Right kidney (tissue), 9 donors: ENCODE measurements at places on chromosomes 2 and 18.

DNA sequence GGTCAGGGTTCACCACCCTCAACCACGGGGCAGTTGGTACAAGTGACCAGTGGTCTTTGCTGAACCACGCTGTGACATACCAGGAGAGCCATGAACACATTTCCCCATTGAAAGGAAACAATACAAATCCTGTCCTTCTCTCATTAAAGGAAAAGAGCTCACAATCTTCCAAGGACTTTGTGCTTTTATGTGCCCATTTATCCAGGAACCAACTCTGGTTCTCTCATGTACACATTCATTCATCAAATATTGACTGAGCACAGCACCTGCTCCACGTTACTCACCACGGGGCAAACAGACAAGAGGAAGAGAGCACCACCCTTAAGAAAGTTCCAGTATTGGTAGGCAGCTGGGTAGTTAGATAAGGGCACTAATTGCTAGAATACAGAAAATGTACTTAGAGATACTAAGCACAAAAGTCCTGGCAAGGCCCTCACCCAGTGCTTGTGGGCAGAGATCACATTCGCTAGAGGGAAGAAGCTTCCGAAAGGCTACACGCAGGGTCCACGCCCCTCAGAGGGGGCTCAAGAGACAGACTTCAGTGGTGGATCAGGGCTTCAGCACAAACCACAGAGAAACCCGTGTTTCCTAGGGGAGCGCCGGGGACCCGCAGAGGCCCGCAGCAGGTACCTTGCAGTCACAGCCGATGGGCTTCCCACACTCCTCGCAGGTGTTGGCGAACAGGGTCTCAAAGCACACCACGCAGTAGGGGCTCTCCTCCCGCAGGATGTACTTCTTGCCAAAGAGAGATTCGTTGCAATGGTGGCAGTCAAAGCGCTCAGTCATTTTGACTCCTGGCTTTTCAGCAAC, 12.9 kb downstream of the FHL2 start:
- DNase-seq, result no peak

DNA sequence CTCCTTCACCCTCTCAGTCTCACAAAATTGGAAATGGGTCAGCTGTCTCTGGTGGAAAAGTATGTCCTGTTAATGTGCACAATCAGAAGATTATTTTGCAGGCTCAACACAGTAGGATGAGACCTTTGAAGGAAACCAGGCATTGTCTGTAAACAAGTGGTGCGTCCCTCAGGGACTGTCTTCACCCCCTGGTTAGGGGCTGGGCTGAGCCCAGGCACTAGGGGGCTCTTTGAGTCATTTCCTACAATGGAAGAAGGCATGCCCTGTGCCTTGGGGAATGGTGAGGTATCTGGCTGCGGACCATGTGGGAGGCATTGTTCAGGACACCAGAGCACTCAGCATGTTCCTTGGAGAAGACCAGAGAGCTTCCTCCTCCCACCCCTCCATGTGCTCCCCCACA, 26.8 kb downstream of the PKDCC start:
- no peak for DNase-seq

DNA sequence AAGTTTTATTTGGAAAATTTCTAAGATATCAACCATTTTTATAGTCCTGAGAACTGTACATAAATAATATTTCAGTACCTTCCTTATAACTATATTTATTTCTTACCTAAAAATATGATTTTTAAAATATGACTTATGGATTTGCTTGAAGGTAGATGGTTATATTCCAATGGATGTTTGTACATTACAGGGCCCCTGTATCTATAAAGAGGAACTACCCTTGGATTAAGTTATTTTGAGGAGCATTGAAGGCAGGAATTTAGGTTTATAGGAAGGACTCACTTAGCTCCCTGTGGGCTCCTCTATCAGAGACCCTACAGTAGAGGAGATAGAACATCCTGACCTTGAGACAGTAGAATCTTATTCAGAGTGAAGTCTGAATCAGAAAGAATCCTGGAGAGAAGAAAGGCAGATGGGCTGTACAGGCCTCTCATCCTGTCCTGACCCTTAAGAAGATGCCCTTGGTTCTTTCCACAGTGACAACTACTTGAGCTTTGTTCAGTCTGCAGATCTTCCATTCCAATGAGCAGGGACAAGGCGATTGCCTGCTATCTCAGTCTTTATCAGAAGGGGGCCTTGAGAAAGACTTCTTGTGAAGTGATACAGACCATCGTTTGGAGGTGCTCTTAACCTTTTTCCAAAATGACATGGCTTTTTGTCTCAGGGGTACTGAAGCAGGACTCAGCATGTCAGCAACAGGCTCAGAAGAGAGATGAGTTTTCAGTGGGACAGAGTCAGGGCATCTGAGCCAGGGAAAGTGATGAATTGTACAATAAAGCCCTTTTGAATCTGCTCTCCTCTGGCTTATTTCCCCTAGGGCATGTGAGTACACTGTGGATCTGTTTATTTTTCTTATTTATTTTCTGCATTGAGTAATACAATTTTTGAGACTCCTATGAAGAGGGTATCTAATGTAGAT, 20.9 kb downstream of the OXER1 start:
- DNase-seq, result no peak

DNA sequence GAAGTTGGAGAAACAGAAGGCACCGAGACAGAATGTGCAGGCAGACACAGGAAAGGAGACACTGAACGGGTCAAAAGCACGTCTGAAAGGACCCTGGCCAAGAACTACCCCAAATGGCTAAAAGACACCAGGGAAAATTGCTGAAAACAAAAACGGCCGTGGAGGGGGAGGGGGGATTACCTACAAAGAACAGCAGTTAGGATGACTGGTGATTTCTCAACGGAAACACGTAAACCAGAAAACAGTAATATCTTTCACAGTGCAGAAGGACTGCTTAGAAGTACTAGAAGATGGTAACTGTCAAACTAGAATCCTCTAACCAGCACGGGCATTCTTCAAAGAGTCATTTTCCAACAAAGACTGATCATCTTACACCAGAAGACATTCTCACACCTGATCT, 142.6 kb downstream of the HDAC4 start:
- DNase-seq, result no peak

DNA sequence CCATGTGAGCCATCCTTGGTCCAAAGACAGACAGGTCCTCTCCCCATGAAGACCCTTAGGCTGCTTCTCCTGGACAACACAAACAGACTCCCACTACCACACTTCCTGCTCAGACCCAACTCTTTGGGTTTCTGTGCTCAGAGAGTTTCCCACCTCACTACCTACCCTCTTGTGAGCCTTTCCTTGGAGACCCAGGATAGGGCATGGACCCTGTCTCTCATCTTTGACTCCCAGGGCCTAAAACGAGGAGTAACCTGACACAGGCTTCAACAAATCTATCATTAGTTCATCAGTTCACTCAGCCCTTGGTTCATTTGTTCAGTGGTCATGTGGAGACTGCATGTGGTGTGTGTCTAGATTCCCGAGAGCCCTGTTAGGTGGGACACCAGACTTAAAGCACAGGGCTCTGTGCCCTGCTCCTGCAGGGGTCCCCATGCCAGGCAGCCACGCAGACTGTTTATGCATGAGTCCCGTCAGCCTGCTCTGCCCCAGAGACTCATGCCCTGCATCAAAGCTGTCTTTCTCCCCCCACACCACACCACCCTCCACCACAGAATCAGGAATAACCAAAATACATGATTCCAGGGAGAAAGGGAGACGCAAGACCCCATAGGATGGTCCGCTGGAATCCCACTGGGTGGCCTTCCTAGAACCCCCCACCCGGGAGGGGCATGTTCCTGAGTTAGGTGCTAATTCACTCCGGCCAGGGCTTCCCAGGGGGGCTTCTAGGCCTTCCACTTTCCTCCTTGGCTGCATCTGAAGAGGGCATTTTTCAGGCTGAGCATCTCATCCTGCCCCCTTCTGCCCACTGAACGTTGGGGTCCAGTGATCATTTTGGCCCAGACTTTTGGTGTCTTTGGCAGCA, 100.2 kb upstream of the TEX51 start:
- DNase-seq, result no peak

DNA sequence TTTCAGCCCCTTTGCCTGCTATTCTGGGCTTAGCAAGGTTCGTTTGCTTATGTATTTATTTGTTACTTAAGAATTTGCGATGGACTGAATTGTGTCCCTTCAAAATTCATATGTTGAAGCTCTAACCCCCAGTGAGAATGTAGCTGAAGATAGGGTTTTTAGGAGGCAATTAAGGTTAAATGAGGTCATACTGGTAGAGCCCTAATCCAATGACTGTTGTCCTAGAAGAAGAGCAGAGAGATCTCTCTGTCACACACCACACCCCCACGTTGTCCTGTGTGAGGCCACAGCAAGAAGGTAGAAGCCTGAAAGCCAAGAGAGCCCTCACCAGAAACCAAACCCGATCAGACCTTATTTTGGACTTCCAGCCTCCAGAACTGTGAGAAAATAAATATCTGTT, 66.7 kb downstream of the KIAA1328 start:
- no peak for DNase-seq

DNA sequence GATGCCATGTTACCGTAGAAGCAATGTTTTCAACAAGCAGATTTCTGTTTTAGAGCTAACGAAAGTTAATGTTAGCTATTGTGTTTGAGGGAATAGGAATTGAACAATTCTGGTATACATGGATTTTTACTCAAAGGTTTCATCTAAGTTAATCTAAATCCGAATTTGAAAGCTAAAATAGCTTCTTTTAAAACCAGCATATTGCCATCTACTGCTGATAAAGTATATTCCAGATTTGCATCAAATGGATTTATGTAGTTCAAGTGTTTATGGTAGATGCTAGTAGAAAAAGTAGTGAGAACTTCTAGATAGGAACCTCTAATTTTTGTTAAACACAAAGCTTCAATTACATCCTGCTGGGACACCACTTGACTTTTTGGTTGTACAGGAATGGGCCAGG, 1569.5 kb upstream of the NXPH2 start:
- no peak for DNase-seq

- no peak for DNase-seq
Measured at GRCh38 chr2:9844036-9844483, 786 bp downstream of the TAF1B start.

DNA sequence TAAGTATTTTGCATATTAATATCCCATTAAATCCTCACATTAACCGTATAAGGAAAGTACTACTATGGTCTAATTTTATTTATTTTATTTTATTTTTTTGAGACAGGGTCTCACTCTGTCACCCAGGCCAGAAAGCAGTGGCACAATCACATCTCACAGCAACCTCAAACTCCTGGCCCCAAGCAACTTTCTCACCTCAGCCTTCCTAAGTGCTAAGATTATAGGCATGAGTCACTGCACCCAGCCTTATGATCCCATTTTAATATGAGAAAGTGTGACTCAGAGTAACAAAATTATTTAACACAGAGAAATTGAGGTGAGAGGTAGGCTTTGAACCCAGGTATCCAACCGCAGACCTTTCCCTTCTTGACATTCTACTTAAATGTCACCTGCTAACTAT, 330.0 kb upstream of the POU3F3 start:
- no peak for DNase-seq

DNA sequence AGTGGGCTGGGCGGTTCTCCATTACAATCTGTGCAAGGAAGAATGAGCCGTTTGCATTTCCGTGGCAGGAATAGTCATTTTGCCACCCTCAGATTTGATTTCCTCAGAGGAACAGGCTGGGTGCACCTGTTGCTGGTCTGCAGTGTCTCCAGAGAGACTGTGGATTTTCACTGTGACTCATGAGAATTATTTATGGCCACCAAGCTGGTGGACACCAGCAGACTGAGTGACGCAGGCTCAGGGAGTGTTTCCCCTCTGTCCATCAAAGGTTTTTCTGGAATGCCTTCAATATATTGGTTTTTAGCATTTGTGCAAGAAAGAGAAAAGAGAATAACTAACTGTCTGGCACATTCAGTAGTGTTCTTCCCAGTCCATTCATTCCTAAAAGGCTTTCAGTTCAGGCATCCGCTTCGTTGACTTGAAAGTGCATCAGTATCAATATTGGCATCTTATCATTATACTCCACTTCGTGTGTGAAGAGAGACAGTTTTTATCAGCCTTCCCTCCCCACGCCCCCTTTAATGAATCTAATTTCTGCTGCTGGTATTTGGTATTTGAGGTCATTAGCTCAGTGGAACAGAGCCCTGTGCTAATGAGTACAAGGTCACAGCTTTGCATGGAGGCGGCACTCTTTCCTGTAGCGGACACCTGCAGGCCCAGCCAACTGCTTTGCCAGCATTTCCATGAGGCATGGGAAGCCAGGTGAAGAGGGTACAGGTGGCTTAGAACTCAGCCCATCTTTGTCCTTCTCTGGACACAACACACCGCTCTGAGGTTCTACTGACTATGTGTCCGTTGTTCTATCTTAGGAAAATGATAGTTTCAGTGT, 39.9 kb downstream of the PRKCE start:
- no peak for DNase-seq

GRCh38 chr2:189379287-189379630, 62.0 kb upstream of the WDR75 start:
- DNase-seq, result no peak

GRCh38 chr2:22375096-22375495, 1009.9 kb upstream of the KLHL29 start:
- DNase-seq, result no peak

DNA sequence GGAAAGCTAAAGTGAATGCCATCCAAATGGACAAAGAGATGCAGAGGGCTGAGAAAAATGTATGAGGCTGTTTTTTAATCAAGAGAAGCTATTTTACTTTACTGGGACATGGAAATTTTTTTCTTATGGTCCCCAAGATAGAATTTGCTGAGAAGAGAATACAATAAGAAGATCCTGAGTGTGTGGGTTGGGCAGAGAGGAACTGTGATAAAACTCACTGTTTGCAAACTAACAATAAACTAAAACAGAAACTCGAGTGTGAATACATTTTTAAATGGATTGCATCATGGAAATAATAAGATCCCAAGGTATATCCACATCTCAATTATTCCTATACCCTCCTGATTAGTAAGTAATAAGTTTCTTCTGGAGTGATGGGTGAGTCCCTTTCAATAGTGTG, 4.4 kb downstream of the NEB start:
- DNase-seq, result no peak

GRCh38 chr18:54280220-54280569, 10.9 kb downstream of the POLI start:
- peak; percentile 30 for DNase-seq

DNA sequence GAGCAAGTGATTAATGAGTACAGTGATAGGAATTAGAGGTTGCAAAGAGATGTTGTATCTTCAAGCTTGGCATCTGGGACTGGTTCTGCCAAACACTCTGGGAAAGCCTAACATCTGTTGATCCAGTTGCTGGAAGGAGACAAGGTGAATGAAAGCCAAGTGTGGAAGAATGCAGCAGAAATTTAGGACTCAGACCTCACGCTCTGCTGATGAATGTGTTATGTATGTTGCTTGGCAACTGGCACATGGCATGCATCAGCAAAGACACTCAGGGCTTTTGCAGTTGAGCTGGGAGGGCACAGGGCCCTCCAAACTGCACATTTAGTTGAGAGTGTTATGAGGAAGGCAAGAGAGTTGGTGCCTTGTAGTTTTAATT, 105.5 kb downstream of the COLEC12 start:
- no peak for DNase-seq
